ENCODE measurements at places on chromosomes 5 and 9.

DNA sequence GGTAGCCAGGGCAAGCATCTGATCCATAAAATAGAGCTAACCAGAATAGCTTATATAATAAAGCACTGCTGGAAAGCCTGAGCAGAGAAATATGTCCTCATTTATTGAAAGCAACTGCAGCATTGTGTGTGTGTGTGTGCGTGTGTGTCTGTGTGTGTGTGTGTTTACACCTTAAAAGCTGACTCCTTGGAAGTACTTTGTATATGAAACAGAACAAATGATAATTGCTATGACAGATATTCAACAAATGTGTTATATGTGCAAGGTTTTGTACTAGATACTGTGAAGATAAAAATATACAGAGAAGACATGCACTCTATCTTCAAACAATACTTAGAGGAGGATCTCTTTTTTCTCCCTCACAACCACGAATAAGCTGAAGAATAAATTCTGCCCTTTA, 22.0 kb upstream of the IFNE start:
- DNase-seq, result no peak

DNA sequence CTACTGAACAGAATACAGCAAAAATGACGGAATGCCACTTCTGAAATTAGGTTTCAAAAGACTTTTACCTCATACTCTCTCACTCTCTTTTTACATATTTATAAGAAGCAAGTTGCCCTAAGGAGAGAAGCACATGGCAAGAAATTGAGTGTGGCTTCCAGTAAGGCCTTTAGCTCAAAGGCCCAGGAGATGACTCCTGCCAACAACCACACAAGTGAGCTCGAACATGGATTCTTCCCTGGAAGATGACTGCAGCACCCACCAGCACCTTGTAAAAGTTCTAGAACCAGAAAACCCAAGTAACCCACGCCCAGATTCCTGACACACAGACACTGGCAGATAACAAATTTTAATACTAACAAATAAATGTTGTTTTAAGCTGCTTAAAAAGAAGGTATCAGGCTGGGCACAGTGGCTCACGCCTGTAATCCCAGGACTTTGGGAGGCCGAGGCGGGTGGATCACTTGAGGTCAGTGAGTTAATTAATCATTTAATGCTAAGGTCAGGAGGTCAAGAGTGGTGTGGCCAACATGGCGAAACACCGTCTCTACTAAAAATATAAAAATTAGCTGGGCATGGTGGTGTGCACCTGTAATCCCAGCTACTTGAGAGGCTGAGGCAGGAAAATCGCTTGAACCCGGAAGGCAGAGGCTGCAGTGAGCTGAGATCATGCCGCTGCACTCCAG, 17.0 kb downstream of the PTBP3 start:
- DNase-seq, result no peak

DNA sequence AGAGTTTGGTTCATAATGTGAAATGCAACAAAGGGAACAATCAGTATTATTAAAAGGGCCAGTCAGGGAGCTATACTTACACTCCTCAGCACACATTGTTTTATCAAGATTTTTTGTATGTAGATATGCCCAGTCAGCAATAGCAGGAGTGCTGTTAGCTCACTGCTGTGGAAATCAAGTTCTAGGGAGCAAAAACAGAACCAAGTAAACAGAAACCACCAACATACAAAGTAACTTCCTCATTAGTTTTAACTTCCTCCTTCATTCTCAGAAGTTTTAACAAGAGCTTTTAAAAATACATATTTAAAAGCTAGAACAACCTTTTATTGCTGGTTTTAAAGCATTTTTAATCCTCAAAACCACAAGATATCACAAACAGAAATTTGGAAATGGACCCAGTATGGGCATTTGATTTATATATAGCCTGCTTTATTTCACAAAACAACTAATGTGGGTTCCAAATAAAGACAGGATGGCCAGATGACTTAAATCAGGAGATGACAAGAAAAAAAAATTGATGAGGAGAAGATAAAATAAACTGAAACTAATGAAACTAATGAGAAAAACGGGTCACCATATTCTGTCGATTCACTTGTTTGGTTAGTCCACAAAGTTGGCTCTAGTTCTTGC, 178.5 kb downstream of the ADAMTS12 start:
- DNase-seq, result peak; percentile 42

GRCh38 chr5:91103353-91104061, 279.6 kb downstream of the ARRDC3 start:
- DNase-seq, result no peak

- no peak for DNase-seq
These were observed 44.6 kb upstream of the RUFY1 start for GRCh38 chr5:179505636-179506261.

DNA sequence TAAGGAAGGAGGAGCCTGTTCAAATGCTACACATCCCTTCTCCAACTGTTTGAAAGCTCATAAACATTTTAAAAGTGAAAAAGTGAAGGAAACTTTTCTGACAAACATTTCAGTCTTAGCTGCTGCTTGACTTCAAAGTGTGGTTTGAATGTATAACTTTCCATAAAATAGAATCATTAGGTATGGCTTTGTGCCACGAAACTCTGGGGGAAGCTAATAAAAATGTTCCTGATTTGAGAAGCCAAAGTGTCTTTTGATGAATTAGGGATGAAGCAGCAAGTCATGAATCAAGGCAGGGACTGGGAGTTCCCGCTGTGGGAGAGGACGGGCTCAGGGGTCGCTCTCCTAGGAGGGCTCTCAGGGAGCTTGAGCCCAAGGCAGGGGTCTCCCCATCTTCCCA, 15.3 kb downstream of the MVB12B start:
- no peak for DNase-seq

DNA sequence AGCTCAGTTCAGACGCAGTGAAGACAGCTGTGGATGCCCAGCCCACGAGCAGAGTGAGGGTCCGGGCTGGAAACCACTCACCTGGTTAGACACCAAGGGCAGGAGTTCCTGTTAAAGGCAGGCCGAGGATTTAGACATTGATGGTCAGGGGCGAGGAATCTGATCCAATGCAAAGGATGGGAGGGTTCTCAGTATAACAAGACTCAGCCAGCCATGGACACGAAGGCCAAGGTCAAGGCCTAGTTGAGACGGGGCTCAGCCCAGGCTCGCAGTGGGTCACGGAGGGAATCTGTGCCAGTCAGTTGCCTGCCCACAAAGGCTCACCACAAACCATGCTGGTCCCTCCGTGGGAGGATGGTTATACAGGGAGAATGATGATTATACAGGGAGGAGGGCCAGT, 63.3 kb upstream of the FCN1 start:
- DNase-seq, result no peak
